ENCODE measurements at places on chromosomes 4 and X.

GRCh38 chr4:76308548-76308947, 2.0 kb downstream of the STBD1 start:
- DNase-seq: no peak

DNA sequence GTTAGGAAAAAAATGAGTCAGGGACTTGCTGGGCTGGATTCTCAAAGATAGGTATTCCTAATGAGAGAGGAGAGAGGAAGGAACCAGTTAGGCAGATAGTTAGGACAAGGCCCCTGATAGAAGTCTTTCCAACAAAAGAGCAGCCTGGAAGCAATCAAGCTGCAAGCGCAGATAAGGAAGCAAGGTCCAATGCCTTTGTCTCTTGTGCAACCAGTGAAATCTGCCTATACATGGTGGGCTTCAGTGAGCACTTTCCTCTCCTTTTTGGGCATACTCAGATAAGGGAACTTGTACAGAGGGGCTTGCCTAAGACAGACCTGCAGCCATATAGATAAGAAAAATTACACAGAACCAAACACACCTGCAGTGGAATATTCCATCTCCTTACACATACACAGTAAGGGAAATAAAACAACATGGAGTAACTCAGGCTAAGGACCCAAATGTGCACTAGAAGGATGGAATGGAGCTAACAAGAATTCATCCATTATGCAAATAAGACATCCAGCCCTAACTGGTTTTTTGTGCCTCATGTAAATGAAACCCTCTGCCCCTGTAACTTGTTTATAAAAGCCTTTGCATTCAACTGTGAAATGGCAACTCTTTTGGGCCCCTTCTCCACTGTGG, 68.8 kb downstream of the PCDH18 start:
- no peak for DNase-seq

DNA sequence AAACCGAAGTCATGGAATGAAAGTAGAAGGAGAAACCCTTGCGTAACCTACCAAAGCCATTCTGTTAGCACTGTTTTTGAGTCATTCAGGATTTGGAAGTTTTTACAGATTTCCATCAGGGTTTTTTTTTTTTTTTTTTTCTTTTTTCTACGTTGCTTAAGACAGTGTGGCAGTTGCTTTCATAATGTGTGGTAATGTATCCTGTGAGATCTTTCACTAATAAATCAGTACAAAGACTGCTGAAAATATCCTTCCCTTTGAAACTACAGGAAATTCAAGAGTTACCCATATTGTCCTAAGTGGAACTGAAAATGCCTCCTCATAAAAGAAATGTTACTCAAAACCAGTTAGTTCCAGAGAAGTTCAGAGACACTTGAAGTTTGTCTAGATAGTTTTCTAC, 137.8 kb downstream of the RAPGEF2 start:
- DNase-seq: no peak

DNA sequence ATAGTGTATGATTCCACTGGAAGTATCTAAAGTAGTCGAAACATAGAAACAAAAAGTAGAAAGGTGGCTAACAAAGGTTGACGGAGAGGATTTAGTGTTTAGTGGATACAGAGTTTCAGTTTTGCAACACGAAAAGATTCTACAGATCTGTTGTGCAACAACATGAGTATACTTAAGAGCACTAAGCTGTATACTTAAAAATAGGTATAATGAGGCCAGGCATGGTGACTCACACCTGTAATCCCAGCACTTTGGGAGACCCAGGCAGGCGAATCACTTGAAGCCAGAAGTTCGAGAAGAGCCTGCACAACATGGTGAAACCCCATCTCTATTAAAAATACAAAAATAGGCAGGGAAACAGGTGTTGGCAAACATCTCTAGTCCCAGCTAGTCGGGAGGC, 7.9 kb upstream of the ATRX start:
- no peak for DNase-seq

- DNase-seq: no peak
Measured at GRCh38 chr4:93384241-93384640, 444.3 kb upstream of the ATOH1 start.

GRCh38 chrX:94524867-94525266, 850.9 kb downstream of the FAM133A start:
- no peak for DNase-seq

GRCh38 chr4:76420762-76421581, at the start of gene CCDC158:
Gene CCDC158 (minus strand): TSS chr4:76421141. CDS start chr4:76403207, 17,934 bp downstream.
- DNase-seq: peak; percentile 4

DNA sequence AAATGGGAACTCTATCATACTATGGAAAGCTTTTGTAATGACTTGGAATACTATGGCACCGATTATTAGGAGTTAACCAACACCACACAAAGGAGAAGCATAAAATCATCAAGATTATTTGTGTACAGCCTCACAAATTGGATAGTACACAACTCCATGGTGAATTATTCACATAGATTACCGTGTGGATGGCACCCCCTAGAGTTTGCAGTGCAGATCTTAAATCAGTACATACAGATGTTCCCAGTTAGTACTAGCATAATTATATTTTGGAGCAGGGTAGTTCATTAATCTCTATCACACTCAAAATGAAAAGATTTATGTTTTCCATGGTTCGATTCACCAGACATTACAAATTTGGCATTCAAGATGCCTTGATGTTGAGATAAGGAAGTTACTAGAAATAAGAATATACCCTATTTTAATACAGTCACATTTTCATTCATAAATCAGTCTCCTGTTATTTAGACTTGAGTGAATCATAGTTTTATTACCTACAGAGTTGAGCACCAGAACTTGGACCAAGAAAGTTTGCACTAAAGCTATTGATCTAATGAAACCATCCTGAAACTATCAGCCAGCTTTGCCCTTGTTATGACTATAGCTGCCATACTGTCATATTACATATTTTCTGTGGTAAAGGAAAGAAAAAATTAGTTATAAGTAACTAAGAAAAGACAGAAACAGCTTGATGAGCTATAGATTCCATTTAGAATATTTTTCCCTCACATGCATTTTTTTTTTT, 531.8 kb downstream of the GLUD2 start:
- DNase-seq: no peak

- DNase-seq: no peak
Measured at GRCh38 chr4:98908182-98908581, 20.8 kb downstream of the EIF4E start.

GRCh38 chr4:25536564-25537320, 118.9 kb upstream of the SLC34A2 start:
- DNase-seq: no peak

DNA sequence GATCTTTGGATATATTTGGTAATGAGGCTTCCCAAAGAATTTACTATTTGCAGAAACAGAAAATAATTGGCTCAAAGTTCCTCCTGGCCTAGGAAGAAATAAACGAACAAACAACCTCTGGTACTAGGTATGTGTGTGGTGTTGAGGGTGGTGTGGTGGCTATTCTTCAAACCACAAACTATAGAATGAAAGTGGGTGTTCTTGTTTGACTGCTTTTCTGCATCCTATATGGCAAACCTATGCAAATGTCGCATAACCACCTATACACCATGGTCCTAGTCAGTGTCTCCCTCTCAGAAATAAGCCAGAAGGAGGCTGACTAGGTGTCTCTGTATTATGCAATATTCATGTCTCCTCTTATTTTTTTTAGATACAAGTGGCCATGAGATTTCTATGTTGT, 106.6 kb upstream of the PCDH18 start:
- DNase-seq: no peak
